ENCODE measurements at places on chromosomes 4 and X. TPM values are rescaled to one million over a fixed set of nuclear protein-coding genes. Genes with fewer than 3 reads are reported as not detected.

Gene CT45A3
- total RNA-seq: not detected

Gene GLUD2
- 1.7 TPM for total RNA-seq

Gene ITIH6
- not detected for total RNA-seq

Gene NSD2
- 40.0 TPM for total RNA-seq

Gene TMPRSS11F
- not detected for total RNA-seq

Gene ARMCX2
- total RNA-seq: 34.6 TPM

Gene ACE2
- not detected for total RNA-seq

Gene CCSER1
- 5.2 TPM for total RNA-seq

Gene BANK1
- 1.4 TPM for total RNA-seq

Gene UCHL1
- 247 TPM for total RNA-seq

Gene GAGE2A
- not detected for total RNA-seq

Gene INPP4B
- 17.2 TPM for total RNA-seq

Gene NAP1L3
- total RNA-seq: 3.3 TPM

Gene OTC
- 3.3 TPM for total RNA-seq

Gene COL4A5
- total RNA-seq: 4.6 TPM

Gene ODAM
- 5.8 TPM for total RNA-seq
